Pancreas (tissue), 10 donors: ENCODE measurements at places on chromosomes 2 and 18. TPM values are rescaled to one million over a fixed set of nuclear protein-coding genes. Genes with fewer than 3 reads are reported as not detected.
A peak's percentile ranks its signal among the peaks of the same experiment; 100 is the strongest.

GRCh38 chr2:240624011-240624949 is 1.0 kb upstream of the GPR35 start:
- H3K27me3 ChIP-seq, result no peaks in the 10 kb centered on the region
- H3K36me3 ChIP-seq, result no peaks in the 10 kb centered on the region
- no peak overlapping the region for H3K27ac ChIP-seq
- no peak overlapping the region for H3K4me3 ChIP-seq
- no peaks in the 10 kb centered on the region for H3K4me1 ChIP-seq

DNA sequence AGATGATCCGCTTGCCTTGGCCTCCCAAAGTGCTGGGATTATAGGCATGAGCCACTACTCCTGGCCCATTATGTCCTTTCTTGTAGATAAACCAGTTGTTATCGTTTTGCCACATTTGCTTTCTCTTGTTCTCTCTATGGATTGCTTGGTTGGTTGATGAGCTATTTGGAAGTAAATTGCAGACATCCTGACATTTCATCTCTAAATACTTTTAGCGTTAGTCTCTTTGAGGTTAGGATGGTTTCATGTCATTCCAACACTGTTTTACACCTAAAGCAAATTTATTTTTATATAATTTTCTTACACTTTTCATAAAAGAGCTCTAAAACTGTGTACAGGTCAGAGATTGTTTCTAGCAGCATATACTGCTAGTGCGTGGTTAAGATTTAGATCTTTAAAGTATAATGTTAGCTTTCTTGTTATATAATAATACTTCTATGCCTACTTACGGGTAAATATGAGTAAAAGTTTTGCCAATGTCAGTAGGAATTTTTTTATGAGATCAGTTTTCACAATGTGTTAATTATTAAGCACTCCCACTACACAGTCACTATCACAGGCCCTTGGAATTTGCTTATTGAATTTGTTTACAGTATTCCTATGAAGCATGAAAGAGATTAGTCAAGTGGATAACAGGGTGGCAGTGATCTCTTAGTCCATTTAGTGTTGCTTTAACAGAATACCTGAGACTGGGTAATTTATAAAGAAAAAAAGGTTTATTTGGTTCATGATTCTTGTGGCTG is 10.3 kb downstream of the POLI start:
- H3K4me1 ChIP-seq, result peaks cover 3% of the 10 kb centered on the region
- H3K4me3 ChIP-seq, result no peak overlapping the region
- H3K27me3 ChIP-seq, result no peaks in the 10 kb centered on the region
- no peak overlapping the region for H3K27ac ChIP-seq
- no peaks in the 10 kb centered on the region for H3K36me3 ChIP-seq

- no peaks in the 10 kb centered on the region for H3K4me1 ChIP-seq
- no peak overlapping the region for H3K4me3 ChIP-seq
- no peaks in the 10 kb centered on the region for H3K27me3 ChIP-seq
Measured at GRCh38 chr18:23861805-23862470, 152.6 kb upstream of the TTC39C start.

GRCh38 chr2:143960177-143960576 is 559.7 kb downstream of the ZEB2 start:
- H3K4me3 ChIP-seq, result no peak overlapping the region
- H3K4me1 ChIP-seq, result no peaks in the 10 kb centered on the region
- no peaks in the 10 kb centered on the region for H3K27me3 ChIP-seq
- no peak for DNase-seq
- H3K27ac ChIP-seq, result no peak overlapping the region
- no peaks in the 10 kb centered on the region for H3K36me3 ChIP-seq

The LINC00305 gene
- not detected for total RNA-seq

DNA sequence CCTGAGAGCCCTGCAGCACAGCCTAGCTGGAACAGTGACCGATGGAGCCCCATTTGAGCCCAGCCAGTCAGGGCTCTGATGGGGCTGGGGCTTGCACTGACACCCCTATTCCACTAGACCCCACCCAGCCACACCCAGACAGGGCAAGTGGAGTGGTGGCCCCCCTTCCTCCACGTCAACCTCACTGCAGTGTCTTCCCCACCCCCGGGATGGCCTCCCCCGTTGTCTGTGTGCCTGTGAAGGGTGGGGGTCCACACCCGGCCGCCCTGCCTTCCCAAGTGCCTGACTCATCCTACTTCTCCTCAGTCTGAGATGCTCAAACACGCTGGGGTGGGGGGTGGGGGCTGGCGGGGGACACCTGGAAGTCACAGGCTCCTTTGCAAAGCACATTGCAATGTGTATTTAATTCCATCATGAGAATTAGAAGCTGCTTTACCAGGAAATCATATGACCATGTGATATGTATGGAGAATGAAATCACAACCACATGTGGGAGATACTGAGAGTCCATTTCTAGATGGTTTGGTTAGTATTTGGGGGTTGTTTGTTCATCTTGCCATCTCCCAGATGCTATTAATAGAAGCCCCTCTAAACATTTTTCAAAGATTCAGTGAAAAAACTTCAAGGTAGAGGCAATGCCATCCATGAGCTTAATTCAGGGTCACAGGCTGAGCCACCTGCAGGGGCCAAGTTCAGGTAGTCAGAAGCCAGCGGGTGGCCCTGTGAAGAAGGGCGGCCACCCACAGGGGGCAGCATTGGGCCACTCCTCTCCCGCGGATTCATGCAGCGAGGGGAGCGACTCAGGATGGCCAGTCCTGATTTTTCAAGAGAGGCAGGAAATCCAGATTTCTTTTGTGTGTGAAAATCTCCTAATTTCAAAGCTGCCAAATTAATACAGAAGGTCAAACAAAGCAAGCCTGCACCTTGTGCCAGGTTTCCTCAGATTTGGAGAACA is 22.7 kb upstream of the GMPPA start:
- DNase-seq, result peak; percentile 88
- H3K27ac ChIP-seq, result no peak overlapping the region
- no peaks in the 10 kb centered on the region for H3K27me3 ChIP-seq
- no peak overlapping the region for H3K4me3 ChIP-seq
- H3K4me1 ChIP-seq, result no peaks in the 10 kb centered on the region
- H3K36me3 ChIP-seq, result no peaks in the 10 kb centered on the region

DNA sequence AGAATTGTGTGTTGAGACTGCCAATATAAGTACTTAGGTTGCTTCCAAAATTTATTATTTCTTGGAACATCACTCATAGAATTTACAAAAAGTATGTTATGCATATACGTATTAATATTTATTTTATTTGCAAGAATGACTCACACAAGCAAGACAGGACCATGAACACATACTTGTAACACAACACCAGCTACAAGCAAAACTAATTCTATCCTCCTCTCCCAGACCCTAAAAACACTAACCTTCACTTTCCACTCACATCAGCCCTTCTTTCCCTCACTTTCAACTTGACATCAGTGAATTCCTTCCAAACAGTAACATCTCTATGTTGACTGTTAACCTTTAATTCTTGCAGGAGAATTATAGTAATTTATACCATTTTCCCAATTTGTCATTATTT is 24.3 kb downstream of the OSBPL1A start:
- H3K4me3 ChIP-seq, result no peak overlapping the region
- no peak for DNase-seq
- H3K27ac ChIP-seq, result no peak overlapping the region
- no peaks in the 10 kb centered on the region for H3K4me1 ChIP-seq
- H3K36me3 ChIP-seq, result no peaks in the 10 kb centered on the region
- H3K27me3 ChIP-seq, result no peaks in the 10 kb centered on the region

DNA sequence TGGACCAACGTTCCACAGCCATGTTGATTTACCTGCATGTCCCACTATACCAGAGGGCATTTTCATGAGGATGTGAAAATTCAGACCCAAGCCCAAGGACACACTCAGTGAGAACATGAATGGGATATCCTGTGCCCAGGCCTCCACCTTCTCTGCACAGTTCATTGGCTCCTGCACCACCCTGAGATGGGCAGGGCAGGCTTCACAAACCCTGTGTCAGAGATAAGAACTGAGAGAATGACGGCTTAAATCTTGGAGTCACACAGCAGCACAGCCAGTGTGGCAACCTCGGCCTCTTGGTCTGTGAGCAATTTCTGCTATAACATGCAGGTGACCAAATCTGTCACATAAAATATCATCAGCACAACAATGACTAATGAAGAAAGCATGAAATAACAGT is 71.9 kb downstream of the UXS1 start:
- H3K27me3 ChIP-seq, result no peaks in the 10 kb centered on the region
- DNase-seq, result no peak
- H3K36me3 ChIP-seq, result no peaks in the 10 kb centered on the region

DNA sequence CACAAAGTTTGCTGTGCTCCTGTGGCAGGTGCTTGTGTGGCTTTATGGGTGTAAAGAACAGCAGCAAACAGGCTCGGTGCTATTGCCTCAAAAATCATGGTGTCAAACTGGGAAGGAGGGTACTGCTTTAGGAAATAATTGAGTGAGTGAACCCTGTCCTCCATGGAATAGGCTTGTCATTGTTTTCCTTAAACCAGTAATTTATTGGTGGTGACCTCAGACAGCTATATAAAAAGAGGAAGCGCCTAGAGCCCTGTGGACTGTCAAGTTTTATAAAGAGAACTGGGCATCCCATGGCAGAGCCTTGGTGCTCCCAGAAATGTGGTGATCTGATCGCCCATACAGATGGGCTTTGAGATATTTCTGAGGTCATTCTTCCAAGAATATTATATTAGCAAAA is 4.7 kb upstream of the CXCR4 start:
- H3K4me1 ChIP-seq, result no peaks in the 10 kb centered on the region
- no peak overlapping the region for H3K4me3 ChIP-seq
- no peak overlapping the region for H3K27ac ChIP-seq
- H3K27me3 ChIP-seq, result peaks cover 3% of the 10 kb centered on the region

DNA sequence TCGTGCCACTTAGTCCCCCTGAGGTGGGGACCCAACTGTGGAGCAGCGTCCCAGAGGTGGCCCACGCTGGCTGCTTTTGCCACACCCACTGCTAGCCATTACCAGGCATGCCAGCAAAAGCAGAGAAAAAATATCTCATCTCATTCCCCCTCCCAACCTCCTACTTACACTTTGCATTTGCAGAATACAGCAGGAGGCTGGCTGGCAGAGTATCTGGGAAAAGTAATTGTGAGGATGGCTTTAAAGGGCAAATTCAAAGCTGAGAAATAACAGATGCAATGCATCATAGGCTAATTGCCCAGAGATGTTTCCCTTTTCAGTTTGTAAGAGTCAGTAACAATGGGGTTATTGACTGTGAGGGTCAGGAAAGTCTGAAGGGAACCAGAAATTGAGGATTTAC is 438.1 kb upstream of the DSEL start:
- no peaks in the 10 kb centered on the region for H3K27me3 ChIP-seq
- H3K36me3 ChIP-seq, result no peaks in the 10 kb centered on the region
- no peak for DNase-seq
- H3K27ac ChIP-seq, result no peak overlapping the region

DNA sequence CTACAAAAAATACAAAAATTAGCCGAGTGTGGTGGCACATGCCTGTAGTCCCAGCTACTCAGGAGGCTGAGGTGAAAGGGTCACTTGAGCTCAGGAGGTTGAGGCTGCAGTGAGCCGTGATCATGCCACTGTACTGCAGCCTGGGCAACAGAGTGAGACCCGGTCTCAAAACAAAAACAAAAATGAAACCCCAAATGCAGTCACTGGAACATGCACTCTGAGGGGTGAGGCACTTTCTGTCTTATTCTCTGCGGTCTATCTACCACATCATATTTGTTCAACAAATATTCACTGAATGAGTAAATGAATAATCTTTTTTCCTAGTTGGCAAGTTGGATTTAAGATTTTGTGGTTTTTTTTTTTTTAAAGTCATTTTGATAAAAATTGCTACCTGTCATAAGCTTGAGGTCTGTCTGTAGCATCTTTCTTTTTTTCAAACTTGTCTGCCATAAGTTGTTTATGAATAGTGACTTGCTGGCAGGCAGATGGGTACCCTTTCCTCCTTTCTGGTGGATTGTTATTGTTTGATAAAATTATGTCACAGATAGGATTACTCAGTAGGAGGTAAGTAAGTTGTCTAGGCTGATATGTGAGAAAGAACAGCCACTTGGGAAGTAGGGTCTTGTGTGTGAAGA is 11.8 kb downstream of the CHRNA1 start:
- H3K4me1 ChIP-seq, result no peaks in the 10 kb centered on the region
- H3K27me3 ChIP-seq, result no peaks in the 10 kb centered on the region
- DNase-seq, result no peak

The ARHGAP28 gene
- 6.8 TPM for total RNA-seq

DNA sequence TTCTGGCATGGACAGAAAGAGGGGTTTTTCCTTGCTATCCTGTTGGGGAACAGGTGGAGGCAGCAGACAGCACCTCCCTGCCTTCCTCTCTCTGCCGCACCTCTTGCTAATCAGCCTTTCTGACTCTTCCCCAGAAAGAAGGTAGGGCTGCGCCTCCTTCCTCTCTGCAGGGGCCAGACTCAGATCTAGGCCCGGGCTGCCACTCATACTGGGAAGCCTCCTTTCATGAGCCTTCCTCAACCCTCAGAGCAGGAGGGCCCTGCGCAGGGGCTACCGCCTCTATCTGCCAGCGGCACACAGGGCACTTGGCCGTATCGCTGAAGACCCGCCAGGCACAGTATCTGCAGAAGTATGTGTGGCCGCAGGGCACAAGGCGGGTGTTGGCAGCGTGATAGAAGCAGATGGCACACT is 7.1 kb downstream of the NEURL3 start:
- no peaks in the 10 kb centered on the region for H3K27me3 ChIP-seq
- DNase-seq, result no peak
- no peaks in the 10 kb centered on the region for H3K4me1 ChIP-seq
- H3K27ac ChIP-seq, result no peak overlapping the region
- no peaks in the 10 kb centered on the region for H3K36me3 ChIP-seq

GRCh38 chr2:226030788-226031646 is 631.5 kb downstream of the NYAP2 start:
- H3K36me3 ChIP-seq, result no peaks in the 10 kb centered on the region
- H3K27me3 ChIP-seq, result no peaks in the 10 kb centered on the region
- DNase-seq, result peak; percentile 36
- peak overlapping the region; percentile 24 for H3K4me3 ChIP-seq
- H3K4me1 ChIP-seq, result no peaks in the 10 kb centered on the region

The CPO gene
- total RNA-seq, result 0.12 TPM

The SCYGR5 gene
- not detected for total RNA-seq

- no peak overlapping the region for H3K27ac ChIP-seq
- H3K4me3 ChIP-seq, result no peak overlapping the region
- DNase-seq, result no peak
- H3K36me3 ChIP-seq, result no peaks in the 10 kb centered on the region
Measured at GRCh38 chr2:2830576-2830975, 499.5 kb upstream of the MYT1L start.

The ALLC gene
- total RNA-seq, result not detected

DNA sequence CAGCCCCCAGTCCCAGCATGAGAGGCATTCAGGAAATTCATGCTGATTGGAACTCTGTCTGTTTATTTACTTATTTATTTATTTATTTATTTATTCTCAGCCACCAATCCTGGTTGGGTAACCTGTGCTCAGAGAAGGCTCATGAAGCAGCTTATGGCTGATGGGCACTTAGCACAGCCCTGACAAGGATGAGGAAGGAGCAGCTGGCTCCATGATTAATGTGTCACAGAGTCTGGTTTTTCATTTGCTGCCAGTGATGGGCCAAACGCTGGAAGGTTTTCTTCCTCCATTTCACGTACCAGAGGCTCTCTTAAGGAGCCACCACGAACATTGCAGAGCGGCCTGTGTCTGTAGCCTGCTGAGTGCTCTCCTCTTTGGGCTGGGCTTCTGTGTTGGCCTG is 28.3 kb upstream of the KCNS3 start:
- H3K4me1 ChIP-seq, result no peaks in the 10 kb centered on the region
- no peak overlapping the region for H3K27ac ChIP-seq
- H3K27me3 ChIP-seq, result no peaks in the 10 kb centered on the region
- no peak for DNase-seq
- no peaks in the 10 kb centered on the region for H3K36me3 ChIP-seq
- no peak overlapping the region for H3K4me3 ChIP-seq

- H3K27me3 ChIP-seq, result no peaks in the 10 kb centered on the region
- H3K27ac ChIP-seq, result no peak overlapping the region
- DNase-seq, result no peak
- no peaks in the 10 kb centered on the region for H3K36me3 ChIP-seq
- H3K4me1 ChIP-seq, result peaks cover 4% of the 10 kb centered on the region
Measured at GRCh38 chr2:46257980-46258379, 39.2 kb upstream of the EPAS1 start.
